ENCODE measurements at places on chromosomes 5 and 9.

DNA sequence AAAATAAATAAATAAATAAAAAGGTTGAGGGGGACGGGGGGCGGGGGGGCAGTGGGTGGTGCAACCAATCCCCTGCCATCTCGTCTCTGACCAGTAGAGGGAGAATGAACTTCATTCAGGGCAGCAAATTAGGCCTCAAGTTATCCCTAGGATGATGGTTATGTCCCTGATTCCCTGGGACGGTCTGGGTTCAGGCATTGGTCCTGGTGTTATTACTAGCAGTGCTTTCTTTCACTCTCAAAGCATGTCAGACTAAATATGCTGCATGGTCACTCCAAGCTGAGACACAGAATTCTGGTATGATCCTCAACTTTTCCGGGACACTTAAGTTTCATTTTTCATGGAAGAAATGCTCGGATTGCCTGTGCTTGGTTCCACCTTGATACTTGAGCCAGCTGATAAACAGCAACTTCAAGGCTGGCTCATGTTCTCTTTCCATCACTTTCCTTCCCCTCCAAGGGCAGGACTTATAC is 59.4 kb downstream of the DAP start:
- DNase-seq = no peak

DNA sequence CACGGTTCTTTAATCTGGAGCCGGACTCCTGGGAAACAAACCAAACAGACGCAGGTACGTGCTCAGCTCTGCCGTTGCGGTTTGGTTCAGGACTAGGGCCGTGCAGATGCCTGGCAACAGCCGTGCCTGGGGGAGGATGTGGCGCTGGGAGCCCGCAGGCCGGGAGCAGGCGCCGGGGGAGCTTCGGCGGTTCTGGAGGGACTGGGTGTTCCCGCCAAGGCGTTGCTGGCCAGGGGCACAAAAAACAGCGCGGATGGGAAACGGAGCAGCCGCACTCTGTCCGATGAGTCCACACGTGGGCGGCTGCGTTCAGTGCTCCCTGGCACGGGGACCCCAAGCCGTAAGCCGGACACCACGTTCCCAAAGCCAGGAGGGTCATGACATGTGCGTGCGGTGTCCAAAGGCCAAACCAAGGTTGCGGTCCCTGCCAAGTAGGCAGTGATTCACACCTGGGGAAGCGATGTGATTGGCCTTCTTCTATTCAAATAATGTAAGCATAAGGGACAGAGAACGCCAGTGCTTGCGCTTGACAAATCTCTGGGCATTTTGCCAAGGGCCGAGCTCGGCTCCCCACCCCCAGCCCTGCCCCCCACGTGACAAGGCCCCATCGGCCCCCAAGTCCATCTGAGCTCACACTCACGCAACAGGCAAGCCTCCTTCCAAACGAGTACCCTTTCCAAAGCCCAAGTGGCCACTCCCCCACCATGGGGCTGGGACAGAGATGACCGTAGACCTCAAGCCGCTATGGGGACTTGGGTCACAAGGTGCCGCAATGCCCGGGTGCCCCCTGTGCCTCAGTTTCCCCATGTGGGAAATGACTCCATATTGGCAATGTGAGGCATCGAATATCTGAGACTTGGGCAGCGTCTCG is 49.7 kb upstream of the NKD2 start:
- no peak for DNase-seq

GRCh38 chr5:125413496-125414274 is 667.2 kb upstream of the ZNF608 start:
- no peak for DNase-seq

GRCh38 chr5:59342181-59342580 is 551.3 kb downstream of the PDE4D start:
- DNase-seq = no peak

DNA sequence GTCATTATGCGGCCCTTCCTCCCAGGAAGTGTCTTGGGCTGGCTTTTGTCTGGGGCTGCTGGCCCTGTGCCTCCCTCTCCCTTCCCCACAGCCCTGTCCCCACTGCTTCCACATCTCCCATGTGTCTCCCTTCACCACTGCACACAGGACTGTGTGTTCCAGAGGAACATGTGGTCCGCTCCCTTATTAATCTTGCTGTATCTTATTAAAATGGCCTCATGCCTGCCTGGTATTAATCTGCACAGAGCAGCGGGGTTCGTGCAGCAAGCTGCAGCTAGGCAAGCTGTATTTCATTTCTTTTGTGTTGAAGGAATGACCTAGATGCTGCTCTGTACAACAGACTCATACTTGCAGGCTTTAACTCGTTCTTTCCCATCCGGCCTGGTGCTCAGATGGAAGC is 130.5 kb downstream of the SPOCK1 start:
- DNase-seq = no peak

Data from D721Med (cell line).